ENCODE measurements at places on chromosomes 3 and 15.

DNA sequence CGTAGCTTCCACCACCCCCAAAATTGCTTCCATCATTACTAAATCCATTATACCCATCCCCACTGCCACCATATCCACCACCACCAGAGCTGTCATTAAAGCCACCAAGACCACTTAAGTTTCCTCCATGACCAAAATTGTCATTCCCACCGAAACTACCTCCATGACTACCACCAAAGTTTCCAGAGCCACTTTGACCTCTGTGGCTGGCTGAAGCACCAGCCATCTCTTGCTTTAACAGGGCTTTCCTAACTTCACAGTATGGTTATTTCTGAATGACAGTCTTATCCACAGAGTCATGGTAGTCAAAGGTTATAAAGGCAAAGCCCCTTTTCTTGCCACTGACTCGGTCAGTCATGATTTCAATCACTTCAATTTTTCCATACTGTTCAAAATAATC is 24.3 kb upstream of the DENND4A start:
- H3K27me3 ChIP-seq: no peaks in the 10 kb centered on the region
- no peak for DNase-seq
- H3K4me3 ChIP-seq: no peak overlapping the region

- no peak overlapping the region for H3K27ac ChIP-seq
- no peak for DNase-seq
- H3K4me3 ChIP-seq: no peak overlapping the region
- no peaks in the 10 kb centered on the region for H3K36me3 ChIP-seq
- H3K4me1 ChIP-seq: no peaks in the 10 kb centered on the region
Measured at GRCh38 chr3:54962200-54962599, 34.3 kb upstream of the LRTM1 start.

- H3K36me3 ChIP-seq: no peaks in the 10 kb centered on the region
- no peak overlapping the region for H3K4me3 ChIP-seq
- H3K4me1 ChIP-seq: no peaks in the 10 kb centered on the region
- no peak overlapping the region for H3K27ac ChIP-seq
- DNase-seq: no peak
Measured at GRCh38 chr3:23735535-23736326, 70.0 kb upstream of the UBE2E1 start.

DNA sequence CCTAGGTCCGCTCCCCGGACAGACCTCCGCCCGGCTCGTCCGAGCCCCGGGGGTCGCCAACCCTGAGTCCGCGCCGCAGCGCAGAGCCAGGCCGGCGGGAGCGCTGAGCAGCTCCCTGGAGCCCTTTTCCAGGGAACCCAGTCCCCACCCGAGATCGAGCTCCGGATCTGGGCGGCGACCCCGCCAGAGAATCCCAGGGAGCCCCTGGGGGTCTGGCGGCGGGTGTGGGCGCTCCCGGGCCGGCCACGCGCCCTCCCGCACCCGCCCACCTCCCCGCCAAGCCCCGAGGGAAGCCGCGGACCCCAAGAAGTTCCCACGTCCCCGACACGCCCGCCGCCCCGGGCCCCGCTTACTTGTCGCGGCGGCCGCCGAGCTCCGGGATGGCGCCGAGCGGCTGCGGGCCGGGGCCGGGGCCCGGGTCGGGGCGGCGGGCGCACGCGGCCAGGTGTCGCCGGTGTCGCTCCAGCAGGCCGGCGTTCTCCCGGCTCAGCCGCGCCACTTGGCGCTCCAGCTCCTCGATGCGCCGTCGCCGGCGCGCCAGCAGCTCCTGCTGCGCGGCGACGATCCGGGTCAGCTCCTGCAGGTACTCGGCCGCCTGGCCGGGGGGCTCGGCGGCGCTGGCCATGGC is 137.7 kb downstream of the NUP210 start:
- peak overlapping the region; percentile 69 for H3K4me3 ChIP-seq
- H3K4me1 ChIP-seq: no peaks in the 10 kb centered on the region
- no peak overlapping the region for H3K27ac ChIP-seq

- H3K4me1 ChIP-seq: no peaks in the 10 kb centered on the region
- H3K4me3 ChIP-seq: no peak overlapping the region
- no peaks in the 10 kb centered on the region for H3K27me3 ChIP-seq
Measured at GRCh38 chr3:127019449-127019848, 36.5 kb downstream of the PLXNA1 start.
